ENCODE measurements at places on chromosomes 3 and 15.

GRCh38 chr15:70248116-70249025 is 150.7 kb upstream of the TLE3 start:
- DNase-seq = no peak

- no peak for DNase-seq
These were observed 632 bp upstream of the DHX36 start for GRCh38 chr3:154324919-154325318.

DNA sequence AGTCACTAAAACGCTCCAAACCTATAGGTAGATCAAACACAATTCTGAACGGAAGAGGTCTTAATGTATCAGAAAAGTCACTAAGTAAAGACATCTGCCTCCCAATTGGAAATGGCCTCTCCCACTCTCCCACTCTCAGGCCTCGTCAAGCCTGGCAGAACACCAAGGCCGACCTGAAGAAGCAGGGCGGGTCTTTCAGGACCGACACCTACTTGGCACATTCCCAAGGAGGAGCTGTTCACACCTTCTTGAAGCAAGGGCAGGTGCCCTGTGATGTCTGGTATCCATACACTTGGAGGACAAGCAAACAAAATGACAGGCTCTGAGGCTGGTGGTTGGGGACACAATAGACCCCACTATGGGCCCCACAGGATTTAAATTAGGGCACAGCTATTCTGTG is 30.0 kb downstream of the XXYLT1 start:
- no peak for DNase-seq

DNA sequence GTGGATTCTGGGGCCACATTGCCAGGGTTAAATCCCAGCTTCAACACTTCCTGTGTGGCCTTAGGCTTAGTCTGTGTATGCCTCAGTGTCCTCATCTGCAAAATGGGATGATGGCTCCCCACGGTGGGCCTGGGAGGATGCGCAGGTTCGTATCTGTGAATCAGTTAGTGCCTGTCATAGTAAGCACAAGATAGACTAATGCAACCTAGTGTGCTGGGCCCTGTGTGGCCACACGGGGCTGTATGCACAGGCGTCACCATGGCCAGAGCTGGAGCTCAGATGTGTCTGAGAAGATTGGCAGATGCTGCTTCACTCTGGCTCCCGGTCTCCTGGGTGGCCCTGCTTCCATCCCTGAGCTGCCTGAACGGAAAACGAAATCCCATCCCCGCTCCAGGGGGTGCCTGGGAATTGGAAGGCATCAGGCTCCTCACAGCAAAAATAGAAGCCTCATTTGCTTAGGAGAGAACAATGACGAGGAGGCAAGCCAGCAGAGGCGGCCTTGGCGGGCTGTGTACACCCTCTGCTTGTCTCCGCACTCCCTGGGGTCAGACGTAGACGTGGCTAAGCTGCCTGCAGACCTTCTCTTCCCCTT is 103.6 kb downstream of the APBA2 start:
- DNase-seq = no peak

- DNase-seq = no peak
These were observed 145.2 kb upstream of the CBLB start for GRCh38 chr3:106013971-106014370.

DNA sequence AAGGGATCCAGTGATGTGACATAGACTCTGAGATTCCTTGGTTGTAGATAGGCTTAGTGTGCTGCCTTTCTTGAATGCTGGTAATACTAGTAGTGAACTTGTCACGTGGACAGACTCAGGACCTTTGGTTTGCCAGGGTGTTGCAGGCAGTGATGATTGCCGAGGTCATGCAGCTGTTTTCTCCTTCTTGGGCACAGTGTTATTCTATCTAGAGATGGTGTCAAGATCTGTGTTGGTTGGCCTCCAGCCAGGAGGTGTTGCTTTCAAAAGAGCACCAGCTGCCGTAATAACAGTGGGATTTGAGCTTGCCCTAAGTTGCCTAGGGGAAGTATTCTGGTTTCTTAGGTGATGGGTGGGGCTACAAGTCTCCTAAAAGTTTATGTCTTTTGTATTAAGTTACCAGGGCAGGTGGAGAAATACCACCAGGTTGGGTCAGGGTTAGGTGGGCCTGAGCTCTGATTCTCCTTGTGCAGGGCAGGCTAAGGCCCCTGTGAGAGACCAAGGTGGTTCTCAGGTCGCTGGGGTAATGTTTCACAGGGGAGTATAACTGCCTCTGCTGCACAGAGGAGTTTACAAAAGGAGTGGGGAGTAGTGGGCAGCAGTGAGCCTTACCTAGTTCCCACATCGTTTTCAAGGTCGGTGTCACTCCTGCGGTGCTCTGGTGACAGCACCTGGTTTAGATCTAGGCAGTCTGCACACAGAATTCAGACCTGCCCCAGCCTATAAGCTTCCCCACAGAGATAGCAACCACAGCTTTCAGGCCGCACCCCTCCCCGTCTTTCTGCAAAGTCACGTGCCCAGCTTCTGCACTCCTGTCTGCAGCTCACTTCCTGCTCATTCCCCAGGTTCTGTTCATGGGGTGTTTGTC is 350.3 kb downstream of the DOCK3 start:
- DNase-seq = no peak

DNA sequence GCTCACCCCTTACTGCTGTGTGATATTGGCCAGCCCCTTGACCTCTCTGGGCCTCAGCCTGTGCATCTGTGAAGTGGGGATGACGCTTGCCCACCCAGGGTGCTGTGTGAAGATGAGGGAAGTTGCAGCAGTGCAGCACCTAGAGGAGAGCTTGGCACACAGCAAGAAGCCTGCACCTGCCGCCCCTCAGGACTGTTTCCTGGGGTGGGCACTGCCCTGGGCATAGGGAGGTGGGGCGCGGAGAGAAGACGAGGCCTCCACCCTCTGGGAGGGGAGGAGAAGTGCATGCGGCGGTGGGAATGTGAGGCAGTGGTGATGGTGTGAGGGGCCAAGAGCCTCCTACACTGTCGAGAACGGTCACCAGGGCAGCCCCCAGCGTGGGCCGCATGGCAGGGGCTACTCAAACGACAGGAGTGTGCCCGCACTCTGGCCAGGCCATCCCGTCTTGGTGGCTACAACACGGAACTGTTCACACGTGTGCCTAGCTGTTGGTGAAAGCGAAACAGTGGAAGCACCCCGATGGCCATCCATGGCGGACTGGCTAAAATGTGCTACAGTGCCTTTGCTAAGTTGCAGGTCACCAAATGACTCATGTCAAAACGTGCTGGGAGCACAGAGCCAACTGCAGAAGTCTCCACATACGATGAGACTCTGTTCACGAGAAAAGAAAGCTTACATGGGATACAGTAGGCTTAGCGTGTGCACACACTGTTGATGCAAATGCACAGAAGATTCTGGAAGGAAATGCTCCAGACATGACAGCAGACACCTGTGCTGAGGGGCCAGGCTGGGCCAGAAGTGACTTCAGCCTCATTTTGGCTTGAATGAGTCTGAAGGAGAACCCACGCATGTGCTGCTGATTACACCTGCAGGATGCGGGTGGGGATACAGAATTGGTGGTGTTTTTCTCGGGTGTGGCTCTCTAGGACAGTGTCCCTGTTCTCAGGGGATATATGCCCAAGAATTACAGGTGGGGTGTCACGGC is 40.4 kb upstream of the IQSEC1 start:
- no peak for DNase-seq

DNA sequence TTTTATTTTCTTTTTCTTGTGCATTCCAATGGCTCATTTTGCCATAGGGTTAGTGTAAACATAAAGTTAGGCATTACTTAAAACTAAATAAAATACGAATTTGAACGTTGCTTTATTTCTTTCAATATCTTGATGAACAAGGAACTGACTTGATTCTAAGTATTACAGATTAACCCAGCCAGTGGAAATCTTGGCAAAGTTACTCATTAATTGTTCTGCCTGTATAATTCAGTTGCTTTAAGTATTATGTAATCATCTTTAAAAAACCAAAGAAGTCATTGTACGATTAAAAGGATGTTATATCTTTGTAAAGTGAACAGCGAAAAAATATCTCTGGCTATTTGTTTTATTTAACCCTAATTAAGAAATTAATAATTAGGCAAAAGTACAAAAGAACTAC is 737.9 kb upstream of the BCHE start:
- no peak for DNase-seq

DNA sequence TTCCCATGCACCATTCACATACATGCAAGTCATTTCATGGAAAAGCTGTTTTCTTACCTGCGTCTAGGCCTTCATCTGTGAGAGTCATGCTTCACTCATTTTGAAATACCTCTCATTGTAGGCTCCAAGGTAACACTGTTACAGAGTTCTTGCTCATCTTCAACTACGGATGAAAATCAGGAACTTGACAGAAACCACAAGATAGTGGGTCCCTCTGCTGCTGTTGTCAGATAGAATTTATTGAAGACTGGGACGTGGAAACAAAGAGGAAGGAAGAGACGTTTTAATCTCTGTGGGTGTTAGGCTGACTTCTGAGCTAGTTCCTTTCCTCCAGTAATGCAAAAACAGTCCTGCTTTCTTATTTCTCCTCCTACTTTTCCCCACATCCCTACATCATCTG is at the start of gene P2RY14:
P2RY14 (minus strand) TSS at position 313 of the 400 bp plus-strand sequence. CDS start 64,226 bp downstream, outside the sequence.
- peak; percentile 27 for DNase-seq

DNA sequence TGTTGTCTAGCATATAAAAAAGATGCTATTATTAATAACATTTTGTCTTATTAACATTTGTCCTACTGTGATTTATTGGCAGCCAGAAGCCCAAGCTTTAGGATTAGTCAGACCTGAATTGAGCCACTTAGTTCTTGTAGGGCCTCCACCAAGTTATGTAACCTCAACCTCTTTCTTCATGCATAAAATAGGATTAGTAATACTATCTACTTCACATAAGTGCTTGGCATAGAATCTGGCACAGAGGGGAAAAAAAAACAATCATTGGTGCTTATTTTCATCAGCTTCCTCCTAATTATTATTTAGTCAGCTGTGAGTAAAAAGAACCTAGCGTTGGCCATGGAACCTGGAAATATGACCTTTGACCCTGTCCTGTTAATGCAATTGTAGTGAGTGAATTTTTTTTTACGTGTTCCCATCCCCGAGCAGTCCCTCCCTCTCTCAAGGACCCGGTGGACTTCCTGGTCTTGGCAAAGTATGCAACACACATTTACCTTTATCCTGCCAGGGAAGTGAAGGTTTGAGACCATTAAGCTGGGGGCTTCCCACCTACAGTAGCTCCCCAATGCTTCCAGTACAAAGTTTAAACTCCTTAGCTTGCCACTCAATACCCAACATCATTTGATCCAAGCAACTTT is 136.8 kb downstream of the FHIT start:
- no peak for DNase-seq

DNA sequence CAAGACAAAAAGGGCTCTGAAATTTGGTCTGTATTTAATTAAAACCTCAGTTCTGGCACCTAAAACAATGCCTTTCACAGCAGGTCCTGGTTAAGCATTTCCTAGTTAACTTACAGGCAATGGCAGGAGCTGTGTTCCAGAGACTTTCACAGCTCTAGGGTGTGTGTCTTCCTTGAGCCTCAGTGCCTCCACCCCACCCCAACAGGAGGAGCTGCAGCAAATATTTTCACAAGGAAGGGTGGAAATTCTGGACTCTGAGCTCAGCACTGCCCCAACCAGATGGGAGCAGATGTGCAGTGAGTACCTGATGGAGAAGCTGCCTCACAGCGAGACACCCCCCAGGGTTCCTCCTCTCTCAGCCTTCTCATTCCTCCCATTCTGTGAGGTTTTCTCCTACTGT is 106.3 kb upstream of the SPATA12 start:
- no peak for DNase-seq

DNA sequence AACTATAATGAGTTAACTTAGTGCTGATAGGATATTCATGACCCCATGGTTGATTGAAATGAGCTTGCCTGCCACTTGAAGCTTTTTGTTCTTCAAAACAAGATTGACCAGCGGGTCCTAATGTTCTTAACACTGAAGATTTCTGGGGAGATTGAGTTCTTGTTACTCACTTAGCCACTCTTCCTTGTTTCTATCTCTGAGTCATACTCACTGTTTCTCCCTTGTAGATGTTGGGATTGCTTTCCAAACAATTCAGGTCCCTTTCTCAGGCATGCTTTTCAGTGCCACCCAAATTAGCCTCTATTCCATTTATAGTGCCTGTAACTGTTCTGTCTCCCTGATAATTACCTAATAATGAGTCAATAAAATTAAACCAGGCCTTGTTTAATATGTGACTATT is 517.0 kb downstream of the SQOR start:
- no peak for DNase-seq

DNA sequence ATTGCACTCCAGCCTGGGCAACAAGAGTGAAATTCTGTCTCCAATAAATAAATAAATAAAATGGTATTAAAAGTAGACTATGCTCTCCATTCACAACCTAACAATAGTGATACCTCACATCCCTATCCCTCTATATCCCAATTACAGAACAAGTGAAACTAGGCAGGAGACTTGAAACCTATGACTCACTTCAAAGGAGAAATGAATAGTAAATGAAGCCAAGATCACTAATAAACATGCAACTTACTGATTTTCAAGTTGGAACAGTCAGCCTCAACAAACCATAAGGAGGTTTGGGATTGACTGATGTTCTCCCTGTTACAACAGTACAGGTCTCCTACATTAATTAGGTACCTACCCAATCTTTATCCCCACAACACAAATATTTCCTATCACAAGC is 103.4 kb downstream of the GSK3B start:
- no peak for DNase-seq

GRCh38 chr3:95719481-95719880 is 1094.9 kb upstream of the EPHA6 start:
- no peak for DNase-seq

DNA sequence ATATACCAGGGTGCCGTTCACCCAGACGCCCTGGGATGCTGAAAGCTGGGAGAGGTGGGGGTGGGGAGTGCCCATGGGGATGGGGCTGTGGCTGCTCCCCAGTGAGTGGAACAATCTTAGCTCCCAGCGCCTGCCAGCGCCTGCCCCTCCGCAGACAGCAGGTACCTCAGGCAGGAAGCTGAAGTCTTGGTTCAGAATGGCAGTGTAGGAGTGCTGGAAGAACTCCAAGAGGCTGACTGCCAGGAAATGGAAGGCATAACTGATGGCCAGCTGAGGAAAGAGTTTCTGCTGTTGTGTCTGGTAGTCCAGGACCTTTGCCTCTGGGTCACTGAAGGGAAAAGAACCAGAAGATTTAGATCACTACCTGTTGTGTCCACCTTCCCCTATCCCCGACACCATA is 8.4 kb downstream of the ACOX2 start:
- DNase-seq = no peak

DNA sequence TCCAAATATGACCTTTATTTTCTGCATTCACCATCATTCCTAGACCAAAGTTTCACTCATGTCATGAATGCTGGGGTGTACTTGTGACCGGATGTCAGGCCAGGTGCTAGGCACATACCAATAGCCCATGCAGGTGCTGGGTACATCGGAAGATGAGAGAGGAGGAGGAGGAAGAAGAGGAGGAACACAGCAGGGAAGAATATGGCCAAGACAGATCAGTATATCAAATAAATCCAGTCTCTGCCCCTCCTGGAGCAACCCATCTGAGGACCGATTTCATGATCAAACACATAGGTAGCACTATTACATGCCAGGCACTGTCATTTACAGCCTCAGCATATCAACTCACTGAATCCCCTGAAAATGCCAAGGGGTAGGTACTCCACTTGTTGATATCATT is 3.0 kb upstream of the WNT7A start:
- no peak for DNase-seq

DNA sequence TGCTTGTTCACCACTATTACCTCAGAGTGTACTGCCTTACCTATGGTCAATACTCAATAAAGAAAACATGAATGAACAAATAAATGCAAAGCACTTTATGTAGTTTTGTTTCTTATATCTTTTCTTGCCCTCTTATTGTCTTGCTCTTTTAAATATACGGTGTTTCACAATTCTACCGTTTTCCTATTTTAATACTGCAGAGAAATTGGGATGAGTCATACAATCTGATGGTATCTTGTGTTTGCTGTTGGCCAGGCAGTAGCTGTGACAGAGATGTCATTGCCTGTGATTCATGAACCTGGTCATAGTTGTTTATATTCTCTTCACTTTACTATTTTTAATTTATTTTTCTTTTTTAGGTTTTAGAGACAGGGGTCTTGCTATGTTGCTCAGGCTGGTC is 48.3 kb downstream of the SERP1 start:
- no peak for DNase-seq

Data from T-helper 2 cell (primary cell).